ENCODE measurements at places on chromosomes 6 and 20.

GRCh38 chr6:72654071-72654621 lies 32.3 kb downstream of the KCNQ5 start:
- DNase-seq, result no peak

DNA sequence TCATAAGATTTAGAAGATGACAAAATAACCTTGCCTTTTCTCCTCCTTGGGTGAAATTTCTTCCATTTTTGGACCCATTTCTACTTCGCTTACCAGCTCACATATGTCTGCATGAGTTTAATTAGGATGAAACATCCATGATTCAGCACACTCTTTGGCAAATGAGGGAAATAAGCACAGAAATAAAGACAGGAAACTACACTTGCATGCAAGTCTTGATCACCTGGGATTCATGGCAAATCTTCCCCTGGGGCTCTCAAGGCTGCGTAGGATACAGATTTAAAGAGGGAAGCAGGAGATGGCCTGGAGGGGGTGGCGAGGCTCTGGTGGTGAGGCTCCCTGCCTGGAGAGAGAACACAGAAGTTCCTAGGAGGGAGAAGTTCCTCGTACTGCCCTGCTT lies 147.8 kb downstream of the EDN3 start:
- DNase-seq, result no peak

GRCh38 chr20:13661070-13661685 lies 22.4 kb upstream of the TASP1 start:
- no peak for DNase-seq

GRCh38 chr6:31004794-31005193 lies 5.5 kb upstream of the MUC22 start:
- no peak for DNase-seq

DNA sequence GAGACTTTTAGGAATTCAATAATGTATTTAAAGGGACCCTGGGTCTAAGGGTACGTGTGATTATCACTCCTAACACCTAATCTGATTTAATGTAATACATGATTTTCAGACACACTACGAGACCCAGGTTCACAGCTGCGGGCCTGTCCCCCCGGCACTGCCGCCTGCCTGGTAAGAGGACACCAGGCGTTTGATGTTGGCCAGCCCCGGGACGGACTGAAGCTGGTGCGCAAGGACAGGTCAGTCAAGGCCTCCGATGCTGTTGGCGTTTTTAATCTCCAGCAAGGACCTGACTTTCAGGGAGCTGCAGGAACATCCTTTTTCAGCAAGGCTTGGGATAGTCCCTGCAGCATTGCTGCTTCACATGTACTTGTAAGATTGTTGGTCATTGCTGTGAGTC lies 58.2 kb downstream of the IGF2R start:
- no peak for DNase-seq
